T1000 (cell line): ENCODE measurements at places on chromosomes 5 and 9.

DNA sequence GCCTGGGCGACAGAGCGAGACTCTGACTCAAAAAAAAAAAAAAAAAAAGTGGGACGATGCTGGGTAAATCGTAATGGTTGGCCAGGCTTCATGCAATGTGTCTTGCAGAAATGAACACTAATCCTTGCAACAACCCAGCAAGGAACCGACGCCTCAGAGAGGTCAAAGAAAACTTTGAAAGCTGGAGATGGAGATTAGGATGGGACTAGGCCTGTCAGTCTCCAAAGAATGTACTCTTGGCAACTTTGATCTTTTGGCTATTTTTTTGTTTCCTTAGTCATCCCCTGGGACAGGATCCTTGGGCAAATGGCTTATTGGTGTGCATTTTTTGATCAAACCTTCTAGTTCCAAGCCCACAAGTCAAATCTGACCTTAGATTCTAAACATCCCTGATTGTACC, 10.6 kb upstream of the PWWP2A start:
- no peak for DNase-seq

DNA sequence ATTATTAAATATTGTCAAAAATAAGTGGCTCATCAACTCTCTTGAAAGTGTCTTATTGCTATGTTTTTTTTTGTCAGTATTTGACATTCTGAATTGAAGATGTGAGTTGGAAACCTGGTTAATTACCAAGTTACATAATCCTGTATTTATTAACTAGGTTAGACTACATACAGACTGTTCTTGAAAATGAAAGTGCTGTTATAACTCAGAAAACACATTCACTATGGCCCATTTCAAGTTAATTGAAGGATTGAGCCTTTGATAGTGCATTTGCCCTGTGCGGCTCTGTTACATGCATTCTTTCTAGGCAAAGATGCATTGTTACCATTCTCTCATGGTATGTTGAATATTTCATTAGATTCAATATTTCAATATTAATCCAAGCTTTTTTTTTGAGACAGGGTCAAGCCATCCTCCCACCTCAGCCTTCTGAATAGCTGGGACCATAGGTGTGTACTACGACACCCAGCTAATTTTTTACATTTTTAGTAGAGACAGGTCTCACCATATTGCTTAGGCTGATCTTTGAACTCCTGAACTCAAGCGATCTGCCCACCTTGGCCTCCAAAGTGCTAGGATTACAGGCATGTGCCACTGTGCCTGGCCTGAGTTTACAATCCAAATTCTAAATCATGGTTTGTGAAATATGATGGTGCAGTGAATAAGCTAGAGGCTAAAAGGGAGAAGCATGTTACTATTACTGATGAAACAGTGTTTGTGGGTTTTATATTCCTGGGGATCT, 10.0 kb downstream of the CTNNA1 start:
- DNase-seq: no peak

- no peak for DNase-seq
These were observed 419.2 kb upstream of the NMUR2 start for GRCh38 chr5:152824316-152824715.

DNA sequence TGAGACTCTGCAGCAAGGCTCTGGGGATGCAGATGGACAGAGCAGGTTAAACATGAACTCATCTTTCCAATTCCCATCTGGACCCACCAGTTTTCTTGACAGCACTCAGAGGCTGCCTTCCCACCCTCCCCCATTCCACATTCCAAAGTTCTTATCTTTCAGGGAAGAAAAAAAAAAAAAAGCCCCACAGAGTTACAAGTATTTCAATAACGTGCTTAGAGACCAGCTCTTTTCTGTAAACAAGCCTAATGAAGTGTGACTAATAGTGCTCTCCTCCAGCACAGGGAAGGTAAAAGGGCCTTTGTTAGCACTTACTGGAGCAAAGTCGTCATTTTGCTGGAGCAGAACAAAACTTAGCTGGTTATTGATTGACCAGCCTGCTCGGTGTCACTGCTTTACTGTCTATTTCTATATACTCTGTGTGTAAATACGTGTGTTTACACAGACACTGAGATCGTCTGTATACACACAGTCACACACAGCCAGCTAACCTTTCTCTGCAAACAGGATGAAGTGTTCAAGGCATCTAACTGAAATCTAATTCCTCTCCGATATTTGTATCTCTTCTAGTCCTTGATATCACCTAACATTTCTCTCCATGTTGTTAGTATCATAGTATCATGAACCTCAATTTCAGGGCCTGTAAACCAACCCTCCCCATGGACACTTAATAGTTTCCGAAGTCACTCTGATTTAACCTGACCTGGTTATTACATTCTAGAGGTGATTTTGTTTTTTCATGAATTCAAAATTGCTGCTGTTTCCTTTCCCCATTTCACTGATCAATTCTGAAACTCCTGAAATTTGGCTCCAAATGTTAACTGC, 84.9 kb downstream of the ZNF608 start:
- peak; percentile 18 for DNase-seq

DNA sequence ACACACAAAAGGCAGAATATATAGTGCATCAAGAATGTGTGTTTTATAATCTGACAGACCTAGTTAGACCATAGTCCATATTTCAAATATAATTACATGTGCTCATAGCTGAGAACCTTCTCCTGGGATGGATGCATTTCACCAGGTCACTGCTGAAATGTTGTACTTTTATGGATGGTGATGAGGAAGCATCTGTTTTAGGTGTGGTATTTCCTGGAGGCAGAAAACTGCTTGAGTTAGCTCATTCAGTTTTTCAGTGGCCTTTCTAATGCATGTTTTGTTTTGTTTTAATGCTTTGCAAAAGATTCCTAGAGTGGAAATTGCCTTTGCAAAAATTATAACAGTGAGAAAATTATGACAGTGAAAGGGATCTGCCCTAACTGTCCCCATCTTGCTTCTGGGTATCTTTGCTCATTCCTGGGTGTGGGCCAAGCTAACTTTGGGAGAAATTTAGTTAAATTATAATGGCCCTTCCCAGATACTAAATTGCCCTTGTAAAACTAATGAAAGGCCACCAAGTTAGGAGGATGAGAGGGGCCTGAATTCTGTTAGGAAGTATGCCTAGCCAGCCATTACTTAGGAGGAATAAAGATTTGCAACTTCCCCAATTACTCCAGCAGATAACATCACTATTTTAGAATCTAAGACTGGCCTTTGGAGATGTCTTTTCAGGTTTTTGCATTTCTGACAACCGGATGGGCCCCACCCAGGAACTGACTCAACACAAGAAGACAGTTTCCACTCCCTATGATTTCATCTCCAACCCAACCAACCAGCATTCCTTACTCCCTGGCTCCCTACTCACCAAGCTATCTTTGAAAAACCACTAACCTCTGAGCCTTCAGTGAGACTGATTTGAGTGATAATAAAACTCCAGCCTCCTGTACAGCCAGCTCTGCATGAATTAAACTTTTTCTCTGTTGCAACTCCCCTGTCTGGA, 7.0 kb upstream of the IL12B start:
- no peak for DNase-seq
